ENCODE measurements at places on chromosomes 2 and 18.

GRCh38 chr2:7450833-7451190, 533.6 kb downstream of the RNF144A start:
- no peak for DNase-seq

DNA sequence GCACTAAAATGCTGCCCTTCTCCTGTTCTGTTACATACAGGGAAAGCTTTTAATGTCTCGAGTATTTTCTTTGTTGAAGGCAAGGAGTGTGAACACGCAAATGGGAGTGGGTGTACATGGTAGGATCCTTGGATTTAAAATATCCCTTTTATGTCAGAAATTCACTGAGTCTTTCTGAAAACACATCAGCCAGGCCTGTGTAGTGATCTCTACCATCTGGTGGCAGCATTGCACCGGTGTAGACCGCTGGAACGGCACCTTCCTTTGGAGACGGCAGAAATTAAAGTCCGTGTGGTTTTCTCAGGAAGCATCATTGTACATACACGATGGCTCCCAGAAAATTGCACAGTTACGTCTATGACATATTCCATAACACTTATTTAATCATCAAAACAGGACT, 515.8 kb downstream of the GALR1 start:
- peak; percentile 7 for DNase-seq

DNA sequence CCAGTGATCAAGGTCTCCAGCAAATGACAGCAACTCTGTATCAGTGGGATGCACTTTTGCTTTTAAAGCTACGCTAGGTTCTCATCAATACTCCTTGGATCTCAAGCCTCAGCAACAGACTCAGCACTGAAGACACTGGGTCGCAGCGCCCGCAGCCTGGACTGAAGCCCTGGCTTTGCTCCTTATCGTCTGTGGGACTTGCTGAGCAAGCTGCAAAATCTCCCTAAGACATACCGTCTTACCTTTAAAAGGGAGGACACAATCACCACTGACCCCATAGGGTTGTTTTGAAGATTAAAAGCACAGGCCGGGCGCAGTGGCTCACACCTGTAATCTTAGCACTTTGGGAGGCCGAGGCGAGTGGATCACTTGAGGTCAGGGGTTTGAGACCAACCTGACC, 8.1 kb downstream of the CYB5A start:
- no peak for DNase-seq

- DNase-seq: peak; percentile 75
These were observed at the start of gene HAUS1 for GRCh38 chr18:46104128-46104911. TSS of gene HAUS1 (plus strand) at chr18:46104385. CDS start at chr18:46104412, 27 bp downstream.

DNA sequence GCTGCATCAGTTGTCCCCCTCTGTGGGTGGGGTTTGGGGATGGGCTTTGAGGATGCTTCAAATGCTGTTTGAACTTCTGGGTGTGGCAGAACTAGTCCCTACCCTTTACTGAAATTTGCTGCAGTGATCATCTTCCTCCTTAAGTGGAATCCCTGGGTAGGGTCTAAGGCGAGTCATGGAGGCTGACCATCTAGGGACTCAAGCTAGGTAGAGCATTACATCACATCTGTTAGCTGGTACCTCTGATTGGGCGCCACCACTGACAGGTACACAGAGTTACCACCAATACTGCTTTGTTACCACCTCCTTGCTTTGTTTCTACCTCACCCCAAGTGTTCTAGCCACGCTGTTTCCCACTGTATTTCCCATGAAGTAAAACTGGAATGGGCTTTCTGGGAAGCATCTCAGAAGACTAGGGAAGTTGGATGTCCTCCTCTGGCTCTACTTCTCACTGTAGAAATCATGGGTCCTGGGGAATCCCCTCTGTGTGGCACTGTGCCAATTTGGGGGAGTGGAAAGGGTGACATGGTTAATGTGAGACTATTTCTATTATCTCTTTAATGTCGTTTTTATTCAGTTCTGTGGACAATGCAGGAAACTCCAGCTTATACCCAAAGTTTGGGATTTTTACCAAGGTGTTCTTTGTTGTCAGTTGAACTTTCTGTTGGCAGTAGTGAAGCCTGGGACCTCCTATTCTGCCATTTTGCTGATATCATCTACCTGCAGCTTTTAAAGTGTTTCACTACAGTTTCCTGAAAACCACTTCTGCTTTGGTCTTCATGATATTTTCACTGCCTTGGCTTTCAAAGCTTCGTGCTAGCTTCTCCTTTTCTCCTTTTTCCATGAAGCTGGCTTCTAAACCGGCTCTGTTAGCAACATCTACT, 14.5 kb upstream of the SULT1C4 start:
- no peak for DNase-seq

GRCh38 chr2:240394549-240394948, 40.9 kb upstream of the GPC1 start:
- DNase-seq: no peak

DNA sequence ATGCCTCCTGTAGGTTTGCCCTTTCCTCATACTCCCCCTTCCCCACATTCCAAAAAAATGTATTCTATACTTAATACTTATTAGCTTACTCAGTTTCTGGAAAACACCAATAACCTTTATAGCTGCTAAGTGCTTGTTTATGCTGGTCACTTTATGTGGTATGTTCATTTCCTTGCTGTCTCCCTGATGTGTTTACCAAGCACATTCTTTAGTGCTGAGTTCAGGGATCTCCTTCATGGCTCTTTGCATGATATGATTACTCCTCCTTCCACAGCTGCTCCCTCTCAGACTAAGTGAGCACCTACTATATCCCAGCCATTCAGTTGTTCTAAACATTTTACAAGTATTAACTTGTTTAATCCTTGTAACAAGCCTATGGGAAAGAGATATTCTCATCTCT, 698.3 kb upstream of the FANCL start:
- no peak for DNase-seq

GRCh38 chr2:203646266-203646864, 60.1 kb upstream of the CD28 start:
- no peak for DNase-seq

DNA sequence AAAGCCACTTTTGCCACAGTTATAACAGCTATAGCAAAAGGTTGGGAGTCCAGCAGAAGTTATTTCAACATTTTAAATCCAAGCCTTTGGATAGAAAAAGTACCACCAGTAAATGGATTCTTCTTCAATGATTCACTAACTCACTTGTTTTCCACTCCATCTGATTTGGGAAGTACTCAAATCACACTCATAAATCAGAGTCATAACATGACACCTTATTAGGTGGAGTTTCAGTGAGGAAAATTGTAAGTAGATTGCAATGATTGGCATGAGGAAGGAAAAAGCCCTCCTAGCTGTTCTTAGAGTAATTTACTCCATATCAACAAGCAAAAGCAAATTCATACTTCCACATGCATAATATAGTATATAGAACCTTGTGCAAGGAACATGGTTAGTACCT, 132.9 kb downstream of the NR4A2 start:
- no peak for DNase-seq

- peak; percentile 32 for DNase-seq
These were observed 61.3 kb upstream of the RAPGEF4 start for GRCh38 chr2:172674034-172674967.

DNA sequence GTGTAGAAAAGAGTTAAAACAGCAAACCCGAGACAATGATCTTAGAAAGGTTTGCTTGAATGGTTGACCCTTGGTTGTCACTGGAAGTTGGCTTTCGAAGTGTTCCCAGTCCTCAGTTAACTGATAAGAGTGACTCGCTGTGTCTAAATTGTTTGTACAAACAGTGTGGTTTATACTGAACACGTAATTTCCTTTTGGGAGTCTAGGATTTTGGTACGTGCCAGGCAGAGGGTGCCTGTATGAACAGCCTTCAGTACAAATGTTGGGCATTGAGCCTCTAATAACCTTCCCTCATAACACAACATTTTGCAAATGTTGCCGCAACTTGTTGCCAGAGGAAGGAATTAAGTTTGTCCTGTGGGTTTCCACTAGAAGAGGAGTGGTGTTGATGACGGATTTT, 95.8 kb upstream of the DPP10 start:
- DNase-seq: no peak

DNA sequence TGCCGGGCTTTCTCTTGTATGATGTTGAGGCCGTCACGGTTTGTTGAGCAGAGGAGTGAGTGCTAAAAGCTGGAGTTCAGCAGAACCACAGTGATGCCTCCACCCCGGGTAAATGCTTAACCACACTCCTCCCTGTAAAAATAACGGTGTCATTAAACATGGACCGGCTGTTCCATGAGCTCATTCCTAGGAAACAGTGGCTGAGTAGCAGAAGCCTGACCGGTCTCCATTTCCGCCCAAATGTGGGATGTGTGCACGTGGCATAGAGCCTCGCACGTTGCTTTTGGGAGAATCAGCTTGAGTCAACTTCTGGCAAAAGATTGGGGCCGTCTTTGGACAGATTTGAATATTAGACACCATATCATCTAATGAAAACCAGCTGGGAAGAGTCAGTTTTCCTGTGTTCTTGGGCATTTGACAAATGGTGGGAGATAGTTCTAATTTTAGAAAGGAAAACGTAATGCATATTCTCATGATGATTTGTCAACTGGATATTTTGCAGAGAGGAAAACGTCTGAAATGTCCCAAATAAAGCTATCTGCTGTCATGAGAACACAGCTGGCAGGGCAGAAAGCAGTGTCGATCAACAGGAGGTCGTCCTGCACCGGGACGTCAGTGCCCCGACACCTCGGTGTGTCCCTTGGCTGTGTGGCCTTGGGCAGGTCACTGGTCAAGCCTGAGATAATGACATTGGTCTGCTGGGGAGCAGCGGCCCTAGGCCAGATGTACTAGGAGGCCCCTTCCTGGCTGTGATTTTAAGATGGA, 42.4 kb downstream of the LRRFIP1 start:
- no peak for DNase-seq

DNA sequence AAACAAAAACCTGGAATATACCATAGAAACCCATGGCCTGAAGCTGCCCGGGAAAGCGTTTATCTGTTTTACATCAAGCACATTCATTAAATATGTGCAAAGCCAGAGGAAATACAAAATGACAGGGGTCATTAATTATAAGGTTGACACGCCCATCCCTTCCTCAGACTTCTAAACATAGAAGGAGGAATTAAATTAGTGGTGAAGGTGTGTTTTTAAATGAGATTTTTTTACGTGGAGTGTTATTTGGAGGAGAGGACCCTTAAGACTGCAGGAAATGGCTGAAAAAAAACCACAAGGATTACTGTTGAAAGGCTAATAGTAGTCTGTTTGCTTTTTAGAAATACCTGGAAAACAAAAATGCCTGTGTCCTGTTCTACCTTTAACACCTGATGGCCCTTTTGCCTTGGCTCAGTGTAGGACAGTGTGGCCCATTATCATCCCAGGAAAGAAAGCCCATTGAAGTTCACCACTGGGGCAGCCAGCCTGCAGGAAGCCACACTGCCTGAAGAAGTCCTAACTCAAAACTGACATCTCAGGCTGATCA, 123.2 kb downstream of the EPHA4 start:
- no peak for DNase-seq

DNA sequence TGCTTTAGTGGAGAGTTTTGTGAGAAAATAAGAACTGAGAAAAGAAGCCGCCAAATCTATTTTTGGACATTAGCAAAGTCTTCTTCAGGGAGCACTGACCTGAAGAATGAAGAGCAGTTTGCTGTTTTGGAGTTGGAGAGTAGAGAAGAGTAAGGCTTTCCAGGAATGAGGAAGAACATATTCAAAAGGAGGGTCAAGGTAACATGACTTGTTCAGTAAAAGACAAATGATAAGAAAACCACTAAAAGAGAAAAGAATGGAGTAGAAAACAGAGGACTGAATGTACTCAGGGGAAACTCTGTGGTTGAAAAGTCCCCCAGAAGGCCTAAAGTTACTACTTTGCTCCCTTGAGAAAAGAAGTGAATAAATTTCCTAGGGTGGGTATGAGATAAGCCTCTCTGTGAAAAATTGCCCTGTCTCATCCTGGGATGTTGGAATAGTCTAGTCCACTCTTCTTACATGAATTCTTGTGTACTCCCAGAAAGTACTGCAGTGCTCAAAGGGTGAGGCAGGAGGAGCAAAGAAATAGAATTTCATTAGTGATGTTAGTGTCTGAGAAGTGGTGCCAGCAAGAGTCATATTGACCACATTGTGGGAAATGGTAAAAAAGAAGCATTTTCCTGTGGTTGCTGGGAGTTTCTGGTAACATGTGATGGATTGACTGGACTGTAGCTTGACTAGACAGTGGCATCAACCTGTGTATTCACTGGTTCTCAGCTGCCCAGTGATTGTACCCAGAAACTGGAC, 27.8 kb downstream of the MBD5 start:
- DNase-seq: no peak
